Renal cortex interstitium (tissue), 15 donors: ENCODE measurements at places on chromosomes 4 and X. TPM values are rescaled to one million over a fixed set of nuclear protein-coding genes. Genes with fewer than 3 reads are reported as not detected.

DNA sequence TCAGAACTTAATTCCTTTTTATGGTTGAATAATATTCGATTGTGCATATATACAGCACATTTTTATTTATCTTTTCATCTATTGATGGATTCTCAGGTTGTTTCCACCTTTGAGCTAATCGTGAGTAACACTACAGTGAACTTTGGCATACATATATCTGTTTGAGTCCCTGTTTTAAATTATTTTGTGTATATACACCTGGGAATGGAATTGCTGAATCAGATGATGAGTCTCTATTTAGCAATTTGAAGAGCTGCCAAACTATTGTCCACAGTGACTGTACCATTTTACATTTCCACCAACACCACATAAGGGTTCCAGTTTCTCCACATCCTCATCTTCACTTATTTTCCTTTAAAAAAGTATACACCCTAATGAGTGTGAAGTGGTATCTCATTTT lies 166.2 kb upstream of the FGF13 start:
- no peak for DNase-seq

- no peak for DNase-seq
Measured at GRCh38 chrX:47927212-47927611, 76.6 kb downstream of the ZNF182 start.

- no peak for DNase-seq
Measured at GRCh38 chrX:112687189-112687691, 7.5 kb upstream of the LHFPL1 start.

DNA sequence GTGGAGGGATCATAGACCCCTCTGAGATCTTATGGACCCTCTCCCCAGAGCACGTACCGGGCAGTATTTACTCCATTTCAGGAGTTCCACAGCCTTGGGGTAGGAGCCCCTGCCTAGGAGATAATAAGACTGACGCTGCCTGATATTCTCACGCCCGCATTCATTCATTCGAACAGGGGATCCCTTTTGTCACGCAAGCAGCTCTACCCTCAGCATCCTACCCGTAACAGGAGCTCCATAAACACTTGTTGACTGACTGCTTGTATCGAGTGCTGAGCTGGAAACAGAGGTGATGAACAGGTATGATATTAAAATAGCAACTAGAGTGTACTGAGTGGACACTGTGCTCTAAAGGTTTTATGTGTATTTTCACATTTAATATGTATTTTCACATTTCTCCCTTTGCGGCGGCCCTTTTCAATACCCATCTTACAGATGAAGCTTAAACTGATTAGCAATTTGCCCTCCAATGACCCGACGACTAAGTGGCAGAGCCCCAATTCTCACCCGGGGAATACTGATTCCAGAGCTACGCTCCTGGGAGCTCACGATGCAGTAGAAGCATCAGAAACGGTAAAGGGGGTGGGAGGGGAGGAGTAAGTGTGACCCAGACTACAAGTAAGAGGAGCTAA lies 888 bp downstream of the RAB28 start:
- DNase-seq: peak; percentile 44

DNA sequence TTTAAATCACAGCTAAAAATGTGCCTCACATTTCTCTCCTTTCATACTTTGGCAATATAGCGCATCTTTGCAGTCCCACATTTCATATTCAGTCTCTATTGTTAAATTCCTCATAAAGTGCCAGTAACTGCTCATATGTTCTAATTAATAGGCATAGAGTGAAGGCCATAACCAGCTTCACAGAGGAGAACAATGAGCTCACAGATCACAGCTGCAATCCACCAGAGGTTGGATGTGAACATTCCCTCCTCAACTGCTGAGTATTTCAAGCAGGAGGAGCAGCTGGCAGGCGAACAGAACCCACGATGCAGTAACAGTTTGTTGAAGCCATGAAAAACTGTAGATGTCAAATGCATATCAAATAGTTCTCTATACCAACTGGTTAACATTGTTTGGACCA lies 2088.7 kb upstream of the AGA start:
- no peak for DNase-seq

- no peak for DNase-seq
Measured at GRCh38 chrX:1242891-1243402, 25.7 kb upstream of the CSF2RA start.

- DNase-seq: no peak
Measured at GRCh38 chr4:4662230-4662629, 120.4 kb upstream of the STX18 start.

GRCh38 chr4:25843340-25844097 lies 19.3 kb downstream of the SEL1L3 start:
- no peak for DNase-seq

DNA sequence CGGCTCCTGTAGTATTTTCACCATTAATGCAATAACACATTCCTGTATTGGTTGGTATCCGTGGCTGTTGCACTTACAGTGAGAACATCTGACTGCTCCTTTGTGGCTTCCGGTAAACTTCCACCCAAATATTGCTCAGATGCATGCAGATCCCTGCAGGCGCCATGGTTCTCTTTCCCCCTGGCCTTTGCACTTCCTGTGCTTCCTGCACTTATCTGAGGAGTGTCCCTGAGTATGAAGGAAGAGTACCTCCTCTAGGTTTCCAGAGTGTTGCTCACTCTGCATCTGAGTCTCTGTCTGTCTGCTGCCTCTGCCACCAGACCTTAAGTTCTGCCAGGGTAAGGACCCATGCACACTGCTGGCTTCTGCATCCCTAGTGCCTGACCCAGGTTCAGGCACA lies 117.2 kb upstream of the SLC34A2 start:
- no peak for DNase-seq

Gene GAGE12H
- polyA plus RNA-seq: not detected

GRCh38 chrX:34918091-34918736 lies 24.4 kb upstream of the FAM47B start:
- no peak for DNase-seq

DNA sequence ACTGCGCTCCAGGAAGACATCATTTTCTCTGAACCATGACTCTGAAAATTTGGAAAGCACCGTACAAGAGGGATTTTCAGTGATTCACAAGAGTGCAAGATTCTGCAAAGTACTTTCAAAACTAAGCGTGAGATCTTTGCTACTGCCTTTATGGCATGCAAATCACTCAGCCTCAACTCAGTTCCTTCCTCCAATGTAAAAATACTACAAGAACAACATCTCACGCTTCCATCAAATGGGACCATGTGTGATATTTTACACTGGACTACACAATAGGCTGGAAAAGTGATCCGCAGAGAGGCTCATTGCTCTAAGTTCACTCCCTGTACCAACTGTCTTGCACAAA lies 674 bp upstream of the IL15 start:
- no peak for DNase-seq

DNA sequence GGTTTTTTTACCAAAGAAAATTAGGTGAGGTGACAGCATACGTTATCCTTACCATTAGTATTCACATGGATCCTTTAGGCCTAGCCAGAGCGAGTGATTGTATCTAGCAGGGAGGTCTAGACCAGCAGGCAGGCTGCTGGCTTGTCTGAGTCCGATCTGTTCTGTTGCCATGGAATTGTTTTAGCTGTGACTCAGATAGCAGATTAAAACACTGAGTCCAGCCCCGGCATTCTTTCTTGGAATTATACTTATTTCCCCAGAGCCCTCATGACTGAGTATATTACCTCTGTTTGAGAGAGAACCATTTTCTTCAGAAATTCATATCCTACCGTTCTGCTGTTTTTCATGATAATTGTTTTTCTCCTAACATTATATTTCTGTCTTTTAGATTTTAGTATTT lies 37.4 kb downstream of the OCRL start:
- no peak for DNase-seq

- DNase-seq: no peak
Measured at GRCh38 chr4:61590881-61591280, 390.8 kb downstream of the ADGRL3 start.

- DNase-seq: no peak
Measured at GRCh38 chr4:143391261-143391660, 54.6 kb downstream of the GAB1 start.

Gene FAM149A
- 42.5 TPM for polyA plus RNA-seq

Gene EDA
- 5.8 TPM for polyA plus RNA-seq

DNA sequence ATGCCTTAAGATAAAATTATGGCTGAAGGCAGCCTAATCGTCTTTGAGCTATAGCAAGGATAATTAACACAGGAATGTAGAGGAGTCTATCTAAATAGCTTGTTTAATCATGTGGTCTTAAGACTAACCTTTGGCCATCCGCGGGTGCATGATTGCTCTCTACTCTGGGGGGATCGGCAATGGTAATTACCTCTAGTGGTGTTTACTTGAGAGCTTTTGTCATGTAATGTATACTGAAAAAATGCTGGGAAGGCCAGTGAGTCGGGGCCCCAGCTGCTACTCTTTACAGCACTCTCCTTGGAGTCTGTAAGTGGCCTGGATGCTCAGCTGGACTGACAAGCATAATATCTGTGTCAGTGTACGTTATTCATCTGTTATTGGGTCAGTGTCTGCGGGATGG lies 65.5 kb upstream of the GNPDA2 start:
- no peak for DNase-seq
